A172 (cell line): ENCODE measurements at places on chromosomes 11 and 22. TPM values are rescaled to one million over a fixed set of nuclear protein-coding genes. Genes with fewer than 3 reads are reported as not detected.

DNA sequence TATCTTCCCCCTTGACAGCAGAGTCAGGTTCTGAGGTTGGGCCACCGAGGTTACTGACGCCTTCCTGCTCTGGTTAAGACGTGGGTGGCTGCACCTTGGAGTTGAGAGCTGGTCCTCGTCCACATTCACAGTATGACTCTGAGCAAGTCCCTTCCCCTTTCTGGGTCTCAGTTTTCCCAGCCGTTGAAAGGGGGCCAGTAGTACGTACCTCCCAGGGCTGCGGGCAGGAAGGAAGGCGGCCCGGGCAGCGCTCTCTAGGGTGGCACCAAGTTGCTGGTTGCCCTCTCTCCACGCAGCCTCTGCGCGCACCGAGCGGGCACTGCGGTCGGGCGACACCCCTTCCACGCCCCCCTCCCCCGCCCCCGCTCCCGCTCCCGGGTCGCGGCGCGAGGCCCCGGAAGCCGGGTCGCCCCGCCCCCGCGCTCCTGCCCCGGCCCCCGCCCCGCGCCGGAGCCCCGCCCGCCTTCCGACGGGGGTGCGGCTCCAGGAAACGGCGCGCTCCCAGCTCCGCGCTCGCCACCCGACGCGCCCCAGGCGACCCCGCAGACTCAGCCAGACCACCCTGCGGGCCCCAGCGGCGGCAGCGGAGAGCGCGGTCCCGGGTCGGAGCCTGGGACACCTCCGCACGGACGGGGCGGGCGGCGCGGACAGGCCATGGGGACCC is at the start of gene EHBP1L1:
EHBP1L1 (plus strand) TSS at position 486 of the 664 bp plus-strand sequence. CDS start 250 bp downstream, outside the sequence.
- peak; percentile 32 for DNase-seq

DNA sequence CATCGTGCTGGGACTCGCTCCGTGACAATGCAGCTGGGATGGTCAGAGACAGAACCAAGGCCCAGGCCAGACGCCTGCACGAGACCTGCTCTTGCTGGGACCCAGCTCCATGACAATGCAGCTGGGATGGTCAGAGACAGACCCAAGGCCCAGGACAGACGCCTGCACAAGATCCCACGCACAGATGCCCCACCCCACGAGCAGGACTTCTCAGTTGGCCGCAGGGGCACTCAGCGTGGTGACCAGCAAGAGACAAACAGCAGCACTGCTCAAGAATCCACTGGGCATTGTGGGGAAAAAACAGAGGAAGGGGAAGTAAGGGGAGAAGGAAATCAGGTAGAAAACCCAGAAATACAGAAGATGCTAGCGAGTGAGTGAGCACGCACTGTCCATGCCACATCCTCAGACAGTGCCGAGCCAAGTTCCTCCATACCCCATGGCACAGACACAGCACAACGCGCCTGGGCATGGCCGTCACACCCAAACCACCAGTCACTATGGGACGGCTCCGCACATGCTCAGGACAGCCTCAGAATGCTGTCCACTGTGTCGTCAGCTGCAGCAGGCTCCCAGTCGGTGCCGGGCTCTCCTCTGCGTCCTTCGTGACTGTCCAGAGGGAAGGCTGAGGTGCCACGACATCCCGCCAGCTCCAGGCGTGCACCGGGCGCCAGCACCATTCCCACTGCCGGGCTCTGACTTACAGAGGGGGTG is 44.5 kb downstream of the BRD1 start:
- no peak for DNase-seq

DNA sequence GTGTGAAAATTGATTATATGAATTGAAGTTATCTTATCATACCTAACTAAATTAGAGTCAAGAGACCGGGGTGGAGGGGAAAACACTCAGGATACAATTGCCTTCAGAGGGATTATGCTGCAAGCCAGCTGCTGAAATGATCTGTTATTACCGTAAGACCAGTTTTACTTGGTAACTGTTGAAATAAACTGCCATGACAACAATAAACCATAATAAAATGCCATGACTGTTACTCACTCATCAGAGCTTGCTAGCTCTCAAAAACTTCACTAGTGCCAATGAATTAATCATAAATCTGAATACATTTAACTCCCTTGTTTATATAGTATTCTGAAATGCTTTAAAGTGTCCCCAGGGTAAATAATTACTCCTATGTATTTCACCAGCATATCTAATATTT is 68.2 kb downstream of the CASP12 start:
- DNase-seq = peak; percentile 0

GRCh38 chr11:95923439-95923727 is 524 bp downstream of the MTMR2 start:
- no peak for DNase-seq

DNA sequence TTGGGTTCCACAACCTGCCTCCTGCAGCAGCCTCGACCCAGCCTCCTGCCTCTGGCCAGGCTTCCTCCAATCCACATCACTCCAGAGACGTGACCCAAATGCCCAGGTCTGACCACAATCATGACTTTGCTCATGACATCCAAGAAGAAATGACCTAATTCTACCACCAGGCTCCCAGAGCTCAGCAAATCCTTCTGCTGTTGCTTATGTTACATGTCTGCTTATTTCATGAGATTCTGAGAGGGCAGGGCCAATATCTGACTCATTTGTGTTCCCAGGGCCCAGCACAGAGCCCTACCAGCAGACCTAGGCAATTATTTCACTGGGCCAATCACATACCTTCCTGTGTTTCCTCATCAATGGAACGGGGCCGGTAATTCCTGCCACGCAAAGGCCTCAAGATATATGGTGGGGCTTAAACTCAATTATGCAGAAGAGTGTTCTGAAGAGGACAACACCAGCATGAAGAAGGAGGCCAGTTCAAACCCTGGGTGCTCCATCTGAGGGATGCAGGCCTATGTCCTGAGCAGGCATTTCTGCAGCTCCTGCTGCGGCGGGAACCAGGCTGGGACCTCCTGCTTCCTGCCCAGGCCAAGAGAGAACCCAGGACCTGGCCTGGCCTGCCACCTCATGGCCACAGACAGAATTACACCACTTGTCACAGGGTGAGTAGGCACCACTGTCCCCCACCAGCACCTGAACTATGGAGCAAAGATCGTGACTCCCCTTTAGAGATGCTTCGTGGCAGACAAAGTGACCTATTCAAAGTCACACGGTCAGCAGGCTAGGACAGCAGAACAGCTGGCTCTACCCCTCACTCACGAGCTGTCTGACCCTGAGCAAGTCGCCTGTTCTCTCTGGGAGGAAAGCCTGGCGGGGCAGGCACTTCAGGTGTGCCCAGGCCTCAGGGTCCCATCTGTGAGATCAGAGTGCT is 5.9 kb downstream of the CENPM start:
- DNase-seq = peak; percentile 56

DNA sequence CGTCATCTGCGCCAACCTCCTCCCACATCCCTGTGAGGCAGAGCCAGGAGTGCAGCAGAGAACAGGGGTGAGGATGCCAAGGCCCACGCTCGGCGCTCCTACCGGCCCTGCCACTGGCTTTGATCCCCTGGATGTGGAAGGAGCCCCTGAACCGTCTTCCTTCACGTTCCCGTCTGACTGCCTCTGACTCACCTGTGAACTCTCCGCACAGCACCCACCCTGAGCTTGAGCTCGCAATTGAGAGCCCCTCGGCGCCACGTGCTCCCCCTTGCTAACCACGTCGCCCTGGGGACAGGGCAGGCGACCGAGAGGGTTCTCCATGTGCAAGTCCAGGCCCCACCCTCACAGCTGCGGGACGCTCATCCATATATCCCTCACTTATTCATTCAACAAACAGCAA is 645.3 kb downstream of the BRD1 start:
- no peak for DNase-seq

KRTAP5-2 gene
- total RNA-seq = not detected in 2 replicates

- DNase-seq = peak; percentile 32
These were observed 654 bp upstream of the SYT8 start for GRCh38 chr11:1834062-1834610.

- DNase-seq = no peak
These were observed 17.4 kb downstream of the OSBP2 start for GRCh38 chr22:30712094-30712493.

DNA sequence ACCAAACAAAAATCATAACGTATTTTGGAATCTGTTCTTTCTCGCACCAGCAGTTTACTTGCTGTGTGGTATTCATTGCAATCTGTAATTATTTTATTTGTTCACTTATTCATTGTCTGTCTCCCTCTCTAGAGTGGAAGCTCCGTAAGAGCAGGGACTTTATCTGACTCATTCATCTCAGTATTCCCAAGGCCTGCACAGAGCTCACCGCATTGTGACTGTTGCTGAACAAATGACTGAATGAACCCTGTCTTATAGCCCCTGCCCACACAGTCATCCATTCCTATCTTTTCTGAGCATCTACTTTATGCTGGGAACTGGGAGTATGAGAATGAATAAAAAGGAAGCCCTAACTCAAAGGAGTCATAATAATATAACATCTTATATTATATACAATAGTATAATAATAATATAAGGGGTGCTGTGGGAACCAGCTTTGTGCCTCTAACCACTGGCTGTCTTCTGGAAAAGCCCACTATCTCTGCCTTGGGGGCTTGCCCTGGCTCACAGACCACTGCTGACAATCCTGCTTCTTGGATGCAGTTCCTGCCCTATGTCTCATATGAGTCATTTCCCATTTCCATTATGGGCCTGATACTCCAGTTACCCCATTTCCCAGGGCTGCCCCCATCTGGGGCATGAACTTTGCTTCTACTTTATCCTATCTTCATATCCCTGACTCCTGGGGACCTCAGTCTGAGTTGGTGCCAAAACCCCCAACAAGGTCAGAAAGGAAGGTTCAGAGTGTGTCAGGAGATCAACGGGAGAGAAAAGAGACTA is 11.0 kb downstream of the XRRA1 start:
- DNase-seq = peak; percentile 18
